GM23248 (cell line): ENCODE measurements at places on chromosomes 12 and 14.

DNA sequence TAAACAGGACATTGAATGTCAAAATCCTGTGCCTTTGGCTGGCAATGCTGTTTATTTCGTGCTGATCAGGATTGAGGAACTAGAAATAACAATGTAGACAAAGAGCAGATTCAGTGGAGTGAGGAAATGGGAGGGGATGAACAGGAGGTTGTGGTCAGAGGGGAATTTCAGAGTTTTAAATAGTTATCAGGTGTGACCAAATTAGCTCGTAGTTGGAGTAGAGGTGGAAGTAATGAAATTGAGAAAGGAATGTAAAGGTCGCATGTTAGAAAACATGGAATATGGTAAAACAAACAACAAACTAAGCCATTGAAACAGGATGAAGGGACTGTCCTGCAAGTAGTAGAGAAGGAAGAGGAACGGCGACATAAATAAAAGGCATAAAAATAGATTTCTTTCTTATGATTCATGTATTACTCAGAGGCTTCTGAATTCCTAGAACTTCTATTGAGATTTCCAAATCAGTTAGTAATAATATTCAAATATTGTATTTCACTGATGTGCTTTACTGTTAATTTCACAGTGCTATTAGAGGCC, 9.5 kb upstream of the SAV1 start:
- DNase-seq: peak; percentile 75

GRCh38 chr14:56357428-56357827, 222.2 kb upstream of the TMEM260 start:
- DNase-seq: no peak

- peak; percentile 99 for DNase-seq
Measured at GRCh38 chr14:68884031-68885030, 91.5 kb upstream of the ZFP36L1 start.

DNA sequence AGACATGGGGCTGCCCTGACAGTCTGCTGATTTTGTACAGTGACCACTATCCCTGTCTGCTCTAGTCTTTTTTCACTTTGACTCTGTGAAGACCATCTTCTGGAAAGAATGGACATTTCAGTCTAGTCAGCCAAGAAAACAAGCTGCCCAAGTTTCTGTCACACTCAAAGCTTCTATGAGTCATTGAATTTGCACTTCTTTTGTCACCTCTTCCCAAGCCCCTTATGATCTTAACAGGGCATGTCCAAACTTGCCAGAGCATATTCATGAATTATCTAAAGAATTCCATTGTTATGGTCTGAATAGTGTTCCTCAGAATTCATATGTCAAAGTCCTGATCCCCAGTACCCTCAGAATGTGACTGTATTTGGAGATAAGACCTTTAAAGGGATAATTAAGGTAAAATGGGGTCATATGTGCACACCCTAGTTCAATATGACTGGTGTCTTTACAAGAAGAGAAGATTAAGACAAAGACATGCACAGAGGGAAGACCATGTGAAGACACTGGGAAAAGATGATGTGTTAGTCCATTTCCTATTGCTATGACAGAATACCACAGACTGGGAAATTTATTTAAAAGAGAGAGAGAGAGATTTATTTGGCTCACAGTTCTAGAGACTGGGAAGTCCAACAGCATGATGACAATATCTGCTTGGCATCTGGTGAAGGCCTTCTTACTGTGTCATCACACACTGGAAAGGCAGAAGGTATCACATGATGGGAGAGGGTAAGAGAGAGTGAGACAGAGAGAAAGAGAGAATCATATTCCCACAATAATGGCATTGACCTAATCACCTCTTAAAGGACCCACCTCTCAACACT, 242.6 kb downstream of the BTG1 start:
- peak; percentile 50 for DNase-seq

GRCh38 chr12:69435644-69436043, 34.5 kb upstream of the FRS2 start:
- DNase-seq: peak; percentile 28

GRCh38 chr14:93426750-93427149, 4.0 kb upstream of the UNC79 start:
- DNase-seq: no peak

DNA sequence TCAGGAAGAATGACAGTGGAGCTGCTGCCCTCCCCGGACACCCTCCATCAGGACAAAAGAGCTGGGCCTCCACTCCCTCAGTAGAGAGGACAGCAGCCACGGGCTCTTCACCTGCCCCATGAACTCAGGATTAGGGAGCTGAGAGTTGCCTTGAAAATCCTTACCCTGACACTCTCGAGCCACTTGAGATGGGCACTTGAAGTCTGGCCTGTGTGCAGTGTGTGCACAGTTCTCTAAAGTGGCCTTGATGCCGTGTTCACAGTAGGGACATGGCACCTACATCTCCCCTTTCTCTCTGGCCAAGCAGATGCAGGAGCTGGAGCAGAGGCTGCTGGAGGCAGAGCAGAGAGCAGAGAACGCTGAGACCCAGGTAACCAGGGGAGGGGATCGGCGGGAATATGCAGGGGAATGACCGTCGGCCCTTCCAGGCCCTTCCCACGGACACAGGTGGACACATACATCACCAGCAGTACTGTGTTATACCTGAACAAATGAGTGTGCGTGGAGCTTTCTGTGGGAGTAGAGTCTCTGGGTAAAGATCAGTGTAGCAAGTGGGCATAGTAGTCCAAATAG, 22.5 kb downstream of the PLEKHH1 start:
- no peak for DNase-seq

DNA sequence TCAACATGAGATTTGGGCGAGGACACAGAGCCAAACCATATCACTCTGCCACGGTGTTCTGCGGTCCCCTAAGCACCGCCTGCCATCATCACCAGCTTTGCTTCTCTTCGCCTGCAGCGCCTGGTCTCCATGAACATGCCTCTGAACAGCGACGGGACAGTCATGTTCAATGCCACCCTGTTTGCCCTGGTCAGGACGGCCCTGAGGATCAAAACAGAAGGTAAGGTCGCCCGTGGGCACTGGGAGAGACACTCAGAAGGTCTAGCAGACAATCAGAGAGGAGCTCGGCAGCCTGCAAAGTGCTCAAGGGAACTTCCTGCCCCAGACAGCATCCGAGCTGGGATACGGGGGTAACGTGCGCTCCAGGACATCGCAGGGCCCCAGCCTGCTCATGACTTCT, 126.0 kb upstream of the FKBP4 start:
- DNase-seq: no peak

DNA sequence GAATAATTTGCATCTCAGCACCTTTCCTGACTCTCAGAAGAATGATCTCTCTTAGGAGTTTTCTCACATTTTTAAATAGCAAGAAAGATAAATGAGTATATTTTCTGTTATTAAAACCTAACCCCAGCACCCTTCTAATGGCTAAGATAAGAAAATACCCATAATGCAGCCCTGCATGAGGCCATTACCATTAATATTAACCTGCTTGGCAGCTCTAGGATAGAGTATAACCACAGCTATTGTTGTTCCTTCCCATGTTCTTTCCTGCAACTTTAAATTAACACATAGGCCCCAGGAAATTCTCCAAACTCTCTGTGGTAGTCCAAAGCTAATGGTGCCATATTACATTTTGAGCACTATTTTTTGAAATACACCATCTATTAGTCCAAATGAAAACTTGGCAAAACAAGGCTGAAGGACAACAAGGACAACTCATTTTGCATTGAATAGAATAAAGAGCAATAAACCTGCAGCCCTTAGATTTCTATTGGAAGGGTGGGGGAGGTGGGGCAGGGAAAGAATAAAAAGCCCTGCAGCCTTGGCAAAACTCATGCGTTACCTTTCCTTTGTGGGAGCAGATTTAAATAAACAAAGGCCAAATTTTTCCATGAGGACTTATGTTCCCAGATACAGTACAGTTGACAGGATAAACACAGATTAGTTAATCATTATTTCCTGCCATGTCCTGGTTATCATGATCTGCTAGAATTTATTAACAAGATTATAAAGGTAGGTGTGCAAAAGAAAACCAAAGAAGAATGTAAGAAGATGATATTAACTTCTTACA, 46.9 kb downstream of the BTG1 start:
- no peak for DNase-seq

DNA sequence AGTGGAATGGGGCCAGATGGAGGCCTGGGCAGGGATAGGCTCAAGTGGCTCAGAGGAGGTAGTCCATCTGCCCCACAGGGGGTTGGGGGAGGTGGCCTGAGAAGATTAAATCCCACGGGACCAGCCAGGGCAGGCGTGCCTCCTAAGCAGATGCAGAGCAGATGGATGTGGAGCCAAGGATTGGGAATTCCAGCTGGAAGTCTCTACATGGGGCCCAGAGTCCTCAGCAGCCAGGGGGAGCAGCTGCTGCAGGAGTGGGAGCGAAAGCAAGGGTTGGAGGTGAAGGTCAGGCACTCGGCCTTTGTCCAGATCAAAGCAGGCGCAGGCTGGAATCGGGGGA, 42.4 kb upstream of the VRK1 start:
- no peak for DNase-seq

GRCh38 chr12:39062266-39062996, 157.0 kb upstream of the CPNE8 start:
- DNase-seq: no peak

- DNase-seq: no peak
Measured at GRCh38 chr14:105864651-105865265, 338.4 kb downstream of the TMEM121 start.

DNA sequence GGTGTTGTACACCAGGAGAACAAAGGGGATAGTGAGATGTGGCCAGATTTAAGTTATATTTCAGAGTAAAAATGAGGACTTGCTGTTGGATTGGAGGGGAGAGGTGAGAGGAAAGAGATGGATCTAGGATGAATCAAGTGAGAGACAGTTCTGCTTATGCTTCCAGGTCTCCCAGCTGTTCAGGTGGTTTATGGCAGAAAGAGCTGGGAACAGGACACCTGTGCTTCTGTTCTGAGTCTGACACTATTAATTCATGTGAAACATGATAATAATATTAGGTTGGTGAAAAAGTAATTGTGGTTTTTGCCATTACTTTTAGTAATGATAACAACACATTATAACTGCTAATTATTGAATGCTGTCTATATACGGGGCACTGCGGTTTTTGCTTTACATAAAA, 55.7 kb downstream of the SLC15A5 start:
- DNase-seq: no peak

DNA sequence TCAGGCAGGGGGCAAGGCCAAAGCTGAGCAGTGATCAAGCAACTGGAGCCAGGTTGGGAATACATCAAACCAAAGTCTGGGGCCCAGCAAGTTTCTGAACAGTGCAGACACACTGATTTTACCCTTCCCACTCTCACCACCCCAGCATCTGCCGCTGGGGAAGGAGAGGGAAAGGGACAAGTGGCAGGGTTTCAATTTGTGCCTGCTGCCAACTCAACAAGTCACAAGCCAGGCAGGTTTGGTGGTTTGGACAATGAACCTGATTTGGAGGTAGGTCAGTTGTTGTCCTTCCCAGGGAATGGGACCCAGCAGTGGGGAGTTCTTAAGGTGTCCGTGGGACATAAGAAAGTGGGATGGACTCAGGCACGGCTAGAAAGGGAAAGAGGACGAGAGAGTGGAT, 151.9 kb upstream of the NOS1 start:
- no peak for DNase-seq

GRCh38 chr12:4032924-4033615, 159.9 kb upstream of the PARP11 start:
- peak; percentile 60 for DNase-seq

- DNase-seq: no peak
Measured at GRCh38 chr12:63900922-63901793, 56.7 kb downstream of the SRGAP1 start.

- DNase-seq: no peak
Measured at GRCh38 chr14:51501746-51502145, 150.0 kb upstream of the FRMD6 start.

GRCh38 chr12:112361271-112361670, 21.0 kb downstream of the HECTD4 start:
- DNase-seq: no peak

DNA sequence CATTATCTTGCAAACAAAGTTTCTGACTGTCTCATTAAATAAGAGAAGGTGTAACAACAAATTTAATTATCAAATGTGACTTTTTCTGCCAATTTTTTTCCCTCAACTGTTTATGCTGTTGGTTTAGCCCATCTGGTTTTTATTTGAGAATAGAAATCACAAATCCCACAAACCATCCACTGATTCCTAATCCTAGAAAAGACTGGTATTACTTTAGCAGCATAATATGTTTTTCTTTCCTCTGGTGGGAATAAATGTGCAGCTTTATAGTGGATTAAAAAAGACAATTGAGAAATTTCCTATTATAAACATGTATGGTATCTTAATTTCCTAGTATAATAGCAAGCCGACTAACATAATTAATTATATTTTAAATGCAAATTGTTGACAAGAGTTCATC, 257.9 kb upstream of the FOXN3 start:
- no peak for DNase-seq
